ENCODE measurements at places on chromosomes 11 and 22.

DNA sequence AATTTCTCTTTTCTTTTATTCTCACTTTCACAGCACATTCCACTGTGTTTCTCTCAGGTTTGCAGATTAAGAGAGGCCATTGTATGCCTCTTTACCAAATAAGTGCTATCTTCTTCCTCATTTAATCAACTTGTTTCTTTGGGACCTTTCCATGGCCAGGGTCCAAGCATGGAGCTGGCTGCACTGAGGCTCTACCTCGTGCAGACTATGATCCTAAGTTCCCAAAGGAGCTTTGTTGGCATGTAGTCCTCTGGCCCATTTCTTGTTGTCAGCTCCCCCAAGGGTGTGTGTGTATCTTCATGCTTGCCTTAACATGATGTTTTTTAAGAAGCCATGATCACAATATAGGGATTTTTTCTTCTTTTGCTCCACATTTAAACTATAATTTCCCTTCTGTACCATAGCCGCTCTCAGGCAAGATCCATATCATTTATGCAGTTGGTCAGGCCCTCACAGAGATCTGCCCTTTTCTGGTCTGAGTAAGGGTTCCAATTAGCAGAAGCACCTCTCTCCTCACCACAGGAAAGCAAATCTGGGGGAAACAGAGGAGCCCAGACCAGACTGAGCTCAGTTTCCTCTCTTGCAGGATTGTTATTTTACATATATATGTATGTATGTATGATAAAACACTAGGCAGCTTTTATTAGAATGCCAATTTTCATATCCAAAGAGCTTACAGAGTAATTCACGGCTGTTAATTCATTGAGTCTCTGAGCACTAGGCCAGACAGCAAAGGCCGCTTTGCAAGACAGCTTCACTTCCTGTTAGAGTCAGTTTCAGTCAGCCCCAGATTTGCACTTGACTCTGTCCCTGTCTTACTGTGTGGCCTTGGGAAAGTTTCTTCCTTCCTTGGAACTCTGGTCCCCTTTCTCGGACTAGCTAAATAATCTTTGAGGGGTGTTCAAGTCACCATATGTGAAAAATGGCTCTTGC is 34.3 kb downstream of the CYB5R2 start:
- DNase-seq, result no peak

- no peak for DNase-seq
Observed at GRCh38 chr11:97290464-97291041, 900.7 kb downstream of the JRKL start.

DNA sequence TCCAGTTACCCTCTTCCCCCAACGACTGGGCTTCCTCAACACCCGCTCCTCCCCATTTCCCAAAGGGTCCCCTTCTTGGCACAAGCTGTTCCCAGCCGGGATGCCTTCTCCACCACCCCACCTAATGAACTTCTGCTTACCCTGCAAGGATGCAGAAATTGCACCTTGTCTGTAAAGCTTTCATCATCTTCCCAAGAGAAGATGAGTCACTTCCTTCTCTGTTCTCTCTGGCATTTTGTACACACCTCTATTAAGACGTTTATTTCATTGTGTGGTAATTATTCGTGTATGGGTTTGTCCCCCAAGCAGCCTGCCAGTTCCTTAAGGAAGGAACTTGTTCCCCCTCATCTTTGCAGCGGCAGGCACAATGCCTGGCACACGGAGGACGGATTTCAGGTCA is 351.1 kb downstream of the CADM1 start:
- DNase-seq, result peak; percentile 19

DNA sequence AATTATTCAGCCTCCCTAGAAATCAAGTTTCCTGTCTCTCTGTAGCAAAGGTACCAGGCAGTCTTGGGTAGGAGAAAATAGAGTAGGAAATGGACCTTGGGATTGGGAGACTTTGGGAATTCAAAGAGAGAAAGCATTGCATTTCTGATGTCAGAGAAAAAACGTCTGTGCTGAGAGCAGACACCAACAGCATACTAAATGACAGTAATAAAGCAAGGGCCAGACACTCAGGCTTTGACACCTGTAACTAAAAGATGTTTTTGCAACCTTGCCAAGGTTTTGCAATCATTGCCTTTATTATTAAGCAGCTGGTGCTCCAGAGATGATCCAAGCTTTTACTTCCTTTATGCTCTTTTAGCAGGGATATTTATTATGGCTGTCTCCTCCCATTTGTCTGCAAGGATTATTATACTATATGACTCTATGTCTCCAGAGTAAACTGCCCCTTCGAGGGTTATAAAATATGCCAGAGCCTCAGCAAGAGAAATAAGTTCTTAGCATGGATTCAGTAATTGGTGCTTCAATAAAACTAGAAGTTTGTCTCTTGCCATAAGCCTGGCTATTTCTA is 85.2 kb upstream of the GRAMD1B start:
- no peak for DNase-seq

DNA sequence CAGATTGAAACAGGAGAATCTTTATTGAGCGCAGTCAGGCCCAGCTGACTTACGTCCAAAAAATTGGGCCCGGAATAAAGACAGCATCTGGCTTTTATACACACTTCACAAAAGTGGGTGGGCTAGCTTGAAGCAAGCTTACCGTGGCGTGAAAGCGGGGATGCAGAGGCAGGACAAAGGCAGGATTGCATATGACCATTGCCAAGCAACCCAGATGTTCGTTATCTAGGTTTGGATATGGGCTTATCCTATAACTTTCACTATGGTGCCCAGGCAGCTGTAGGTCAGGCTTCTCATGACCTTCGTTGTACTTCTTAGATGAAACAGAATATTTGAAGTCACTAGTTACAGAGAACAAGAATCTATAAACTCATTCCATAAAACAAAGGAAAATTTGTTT is 1575.6 kb upstream of the RAG2 start:
- DNase-seq, result no peak

GRCh38 chr11:70427436-70427835 is 29.1 kb downstream of the CTTN start:
- DNase-seq, result no peak

- no peak for DNase-seq
Observed at GRCh38 chr22:49994361-49995040, 18.1 kb downstream of the IL17REL start.

- DNase-seq, result no peak
Observed at GRCh38 chr11:2947744-2948143, 18.5 kb upstream of the PHLDA2 start.

GRCh38 chr11:74949753-74950137 is 679 bp downstream of the SPCS2 start:
- no peak for DNase-seq

DNA sequence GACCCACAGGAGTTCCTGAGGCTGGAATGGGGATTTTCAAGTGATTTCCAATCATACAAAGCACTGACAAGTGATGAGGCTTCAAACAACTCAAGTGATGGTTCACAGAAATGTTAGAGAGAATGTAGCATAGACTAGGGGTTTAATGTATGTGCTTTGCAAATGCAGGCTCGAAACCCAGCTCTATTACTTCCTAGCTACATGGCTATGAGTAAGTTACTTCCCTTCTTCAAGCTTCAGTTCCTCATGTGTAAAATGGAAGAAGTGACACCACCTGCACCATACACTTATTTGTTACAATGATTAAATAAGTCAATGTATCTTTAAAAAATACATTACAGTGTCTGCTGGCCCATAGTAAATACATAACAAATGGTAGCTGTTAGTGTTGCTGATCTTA is 139.8 kb downstream of the CCDC81 start:
- DNase-seq, result no peak

DNA sequence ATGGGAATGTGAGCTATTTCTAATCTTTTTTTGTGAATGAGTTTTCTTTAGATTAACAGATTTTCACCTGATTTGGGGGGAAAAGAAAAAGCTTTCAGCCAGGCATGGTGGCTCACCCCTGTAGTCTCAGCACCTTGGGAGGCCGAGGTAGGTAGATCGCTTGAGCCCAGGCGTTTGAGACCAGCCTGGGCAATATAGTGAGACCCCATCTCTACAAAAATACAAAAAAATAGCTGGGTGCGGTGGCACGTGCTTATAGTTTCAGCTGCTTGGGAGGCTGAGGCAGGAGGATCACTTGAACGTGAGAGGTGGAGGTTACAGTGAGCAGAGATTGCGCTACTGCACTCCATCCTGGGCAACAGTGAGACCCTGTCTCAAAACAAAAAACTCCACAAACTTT is 92.2 kb downstream of the HSD17B12 start:
- no peak for DNase-seq

DNA sequence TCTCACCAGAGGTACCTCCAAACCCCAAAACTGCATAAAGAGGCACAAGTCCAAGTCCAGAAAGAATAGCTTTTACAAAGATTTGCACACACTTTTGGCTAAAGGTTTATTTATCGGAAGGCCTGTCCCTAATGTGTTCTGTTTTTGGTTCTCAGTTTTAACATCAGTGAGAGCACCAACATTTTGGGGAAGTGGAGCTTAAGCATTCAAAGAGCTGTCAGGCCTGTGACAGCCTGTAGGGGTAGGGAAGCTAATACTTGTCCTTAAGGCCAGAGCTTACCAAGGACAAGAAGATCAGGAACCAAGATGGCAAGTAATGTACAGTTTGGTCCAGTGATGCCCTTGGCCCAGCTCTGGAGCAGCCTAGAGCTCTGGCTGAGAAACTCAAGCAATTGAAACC is 38.9 kb upstream of the SCUBE2 start:
- no peak for DNase-seq

- no peak for DNase-seq
Observed at GRCh38 chr22:22836635-22837034, 51.0 kb upstream of the IGLL5 start.

DNA sequence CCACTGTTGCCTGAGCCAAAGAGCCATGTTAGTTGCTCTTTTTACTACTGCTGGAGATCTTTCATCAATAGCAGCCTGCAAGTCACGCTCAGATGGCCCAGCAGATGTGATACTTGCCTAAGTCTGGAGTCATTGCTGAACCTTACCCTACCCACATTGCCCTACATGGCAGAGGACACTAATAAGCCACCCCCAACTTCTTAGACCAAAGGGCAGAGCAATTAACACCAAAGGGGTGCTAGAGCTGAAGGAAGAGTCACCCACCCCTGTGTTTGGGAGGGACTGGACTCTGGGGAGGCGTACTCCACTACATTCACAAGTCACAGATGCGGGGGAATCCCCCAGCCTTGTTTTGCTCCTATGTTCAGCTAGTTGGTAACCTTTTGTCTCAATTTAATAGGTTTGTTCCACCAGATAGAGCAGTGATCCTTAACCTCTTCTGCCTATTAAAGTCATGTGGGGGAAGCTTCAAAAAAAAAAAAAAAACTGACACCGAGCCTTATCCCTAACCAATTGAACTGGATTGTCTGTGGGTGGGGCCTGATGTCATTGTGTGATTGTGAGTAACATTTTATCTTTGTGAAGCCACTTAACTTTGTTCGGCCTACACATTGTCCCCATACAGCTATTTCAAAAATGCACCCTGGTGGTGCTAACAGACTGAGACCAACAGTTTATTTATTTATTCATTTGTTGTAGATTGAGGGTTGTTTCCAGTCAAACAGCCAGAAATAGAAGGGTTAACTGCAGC is 13.1 kb downstream of the ADM start:
- no peak for DNase-seq

DNA sequence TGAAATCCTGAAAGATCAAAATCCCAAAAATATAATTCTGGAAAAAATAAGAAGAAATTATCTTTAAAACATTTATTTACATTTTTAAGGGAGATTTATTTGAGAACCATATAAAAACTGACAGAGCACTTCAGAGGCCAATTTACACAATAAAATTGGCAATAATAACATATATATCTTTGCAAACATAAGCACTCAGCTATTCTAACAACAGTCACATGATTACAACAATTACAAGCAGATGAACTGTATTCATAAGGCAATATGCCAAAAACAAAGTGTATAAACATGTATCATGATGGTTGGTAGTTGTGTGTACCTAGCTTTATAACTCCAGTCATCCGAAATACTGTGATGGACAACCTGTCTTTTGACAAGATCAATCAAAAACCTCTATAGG is 17.7 kb upstream of the RASSF10 start:
- no peak for DNase-seq

DNA sequence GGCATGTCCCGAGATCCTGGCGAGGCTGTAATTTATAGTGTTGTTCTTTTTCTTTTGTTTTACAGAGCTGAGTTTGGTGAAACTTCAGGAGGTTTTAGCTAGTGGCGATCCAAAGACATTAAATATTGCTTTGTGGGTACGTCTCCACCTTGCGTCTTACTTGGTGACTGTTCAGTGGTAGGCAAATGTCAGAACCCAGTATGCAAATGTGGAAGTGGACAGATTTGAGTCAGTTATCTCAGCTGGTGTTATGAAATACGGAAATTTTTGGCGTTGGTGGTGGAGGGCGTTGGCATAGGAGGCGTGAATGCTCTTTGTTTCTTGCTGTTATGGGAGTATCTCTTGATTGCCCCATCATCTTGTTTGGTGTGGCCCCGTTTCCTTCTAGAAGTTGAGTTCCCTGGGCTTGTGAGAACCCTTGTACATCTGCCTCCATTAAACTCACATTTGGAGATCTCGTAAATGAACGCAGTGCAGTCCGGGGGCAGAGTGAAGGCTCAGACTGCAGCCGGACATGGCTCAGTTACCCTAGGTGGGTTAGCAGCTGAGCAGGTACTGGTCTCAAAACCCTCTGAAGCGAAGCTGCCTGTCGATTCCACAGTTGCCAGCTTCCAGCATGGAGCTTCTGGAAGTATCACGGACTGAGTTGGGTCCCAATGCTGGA is 39.9 kb downstream of the PTPRJ start:
- no peak for DNase-seq

DNA sequence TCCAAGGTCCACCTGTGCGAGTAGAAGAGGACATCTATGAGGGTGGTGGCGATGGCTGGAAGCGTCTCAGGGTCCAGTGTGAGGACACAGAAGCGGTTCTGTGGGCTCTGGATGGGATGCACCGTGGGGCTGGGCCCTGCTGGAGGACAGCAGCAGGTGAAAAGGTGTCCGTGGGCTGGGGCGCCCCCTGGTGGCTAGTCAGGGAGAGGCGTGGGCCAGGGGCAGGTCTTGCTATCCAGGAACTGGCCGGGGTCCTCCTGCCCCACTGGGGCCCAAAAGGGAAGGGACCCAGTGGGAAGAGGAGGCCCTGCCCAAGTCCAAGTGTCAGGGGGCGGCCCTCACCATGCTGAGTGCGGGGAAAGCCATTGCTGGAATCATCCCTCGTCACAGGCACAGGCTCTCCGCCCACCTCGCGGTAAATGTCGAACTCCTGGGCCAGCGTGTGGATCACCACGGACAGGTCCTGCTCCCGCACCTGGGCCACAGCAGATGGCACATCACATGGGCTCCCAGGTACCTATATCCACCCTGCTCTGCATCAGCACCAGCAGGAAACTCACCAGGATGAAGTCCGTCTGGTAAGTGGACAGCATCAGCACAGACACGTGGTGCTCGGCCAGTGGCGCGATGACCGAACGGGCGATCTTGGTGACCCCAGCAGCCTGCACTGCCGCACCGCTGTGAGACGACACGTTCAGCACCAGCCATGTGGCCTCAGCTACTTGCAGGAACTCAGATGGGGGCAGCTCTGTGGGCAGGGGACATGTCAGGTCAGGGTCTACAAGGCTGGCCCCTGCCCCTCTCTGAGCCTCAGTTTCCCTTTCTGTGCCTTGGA is 2.3 kb downstream of the CASTOR1 start:
- DNase-seq, result peak; percentile 67

All from A549 (cell line).